Stimulated activated CD4-positive, alpha-beta T cell treated with anti-CD3 and anti-CD28 coated beads, Interleukin-15, amount 100 ng/mL, for 24 hours (primary cell): ENCODE measurements at places on chromosomes 16 and 17.
A peak's percentile ranks its signal among the peaks of the same experiment; 100 is the strongest.

DNA sequence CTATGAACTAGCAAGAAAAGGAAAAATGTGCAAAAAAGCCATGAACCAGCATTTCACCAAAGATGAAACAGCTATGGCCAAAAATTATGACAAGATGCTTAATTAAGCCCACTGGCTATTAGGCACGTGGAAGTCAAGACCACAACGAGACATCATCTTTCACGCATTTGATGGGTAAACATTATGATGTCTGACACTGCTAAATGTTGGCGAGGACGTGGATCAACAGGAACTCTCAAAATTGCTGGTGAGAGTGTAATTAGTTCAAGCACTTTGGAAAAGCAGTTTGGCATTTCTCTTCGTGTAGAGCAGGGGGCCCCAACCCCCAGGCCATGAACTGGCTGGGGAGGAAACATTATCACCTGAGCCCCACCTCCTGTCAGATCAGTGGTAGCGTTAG, 39.6 kb upstream of the ADGRG1 start:
- no peak for DNase-seq

DNA sequence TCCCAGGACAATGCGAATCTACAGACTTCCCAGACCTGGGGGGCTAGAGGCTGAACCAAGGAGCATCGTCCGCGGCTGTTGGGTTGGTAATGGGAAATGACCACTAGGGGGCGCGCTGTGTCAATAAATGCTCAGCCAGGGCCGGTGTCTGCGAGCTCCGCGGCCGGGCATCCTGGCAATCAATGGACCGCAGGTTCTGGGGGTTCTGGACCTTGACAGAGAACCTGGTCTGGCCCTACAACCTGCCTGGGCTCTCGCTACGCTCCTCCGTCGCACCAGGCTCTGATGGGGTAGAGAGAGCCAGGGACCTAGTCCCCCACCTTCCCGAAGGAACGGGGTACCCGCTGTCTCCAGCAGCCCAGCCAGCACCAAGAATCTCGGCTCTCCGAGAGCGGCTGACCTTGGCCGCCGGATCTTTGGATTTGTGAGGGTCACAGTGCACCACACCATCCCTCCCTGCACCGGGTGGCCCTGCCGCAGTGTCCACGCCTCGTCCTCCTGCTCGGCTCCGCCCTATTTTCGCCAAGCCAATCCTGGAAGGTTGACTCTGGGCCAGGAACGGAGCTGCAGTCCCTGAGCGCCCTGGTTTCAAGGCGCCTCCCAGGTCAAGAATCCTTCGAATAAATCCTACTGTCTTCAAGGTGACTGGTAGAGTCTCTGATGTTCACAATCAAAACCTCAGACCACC, 20.4 kb upstream of the BEAN1 start:
- peak; percentile 92 for DNase-seq

DNA sequence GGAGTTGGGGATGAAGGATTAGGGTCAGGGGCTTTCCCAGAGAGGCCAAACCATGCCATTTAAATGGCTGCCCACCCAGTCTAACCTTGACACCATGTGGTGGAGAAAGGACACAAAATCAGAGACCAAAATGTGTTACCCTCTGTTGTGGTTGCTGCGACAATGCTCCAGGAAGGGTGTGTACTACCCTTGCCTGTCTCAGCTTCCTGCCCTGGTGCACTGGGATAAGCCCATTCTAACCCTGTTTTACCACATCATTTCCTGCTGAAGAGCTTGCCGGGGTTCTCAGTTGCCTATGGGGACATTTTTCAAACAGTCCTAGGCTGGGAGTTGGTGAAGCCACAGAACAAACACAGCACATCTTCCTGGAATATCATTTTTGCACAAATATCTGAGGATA, 4.9 kb downstream of the OR4D1 start:
- DNase-seq: peak; percentile 47

DNA sequence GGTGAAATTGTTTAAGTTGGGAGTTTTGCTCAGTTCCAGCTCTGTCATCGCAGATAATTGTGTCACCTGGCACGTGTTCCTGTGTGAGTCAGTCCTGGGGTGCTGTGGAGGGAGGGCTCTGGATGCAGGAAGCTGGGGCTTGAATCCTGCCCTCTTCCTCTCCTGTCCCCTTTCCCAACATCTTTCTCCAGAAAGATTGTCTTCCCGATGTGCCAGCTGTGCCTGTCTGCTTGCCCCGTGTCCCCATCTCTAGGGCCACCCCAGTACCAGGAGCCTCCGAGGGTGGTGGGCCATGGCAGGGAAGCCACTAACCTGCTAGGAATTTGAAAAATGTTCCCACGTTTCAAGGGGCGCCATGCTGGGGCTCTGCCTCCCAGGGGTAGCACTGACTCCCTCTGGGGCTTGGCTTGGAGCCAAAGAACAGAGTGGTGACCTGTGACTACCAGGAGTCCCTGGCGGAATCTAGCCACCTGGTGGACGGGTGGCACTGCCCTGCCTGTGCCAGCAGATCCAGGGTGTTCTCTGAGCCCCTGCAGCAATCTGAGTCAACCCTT, 198.1 kb downstream of the ENGASE start:
- no peak for DNase-seq

DNA sequence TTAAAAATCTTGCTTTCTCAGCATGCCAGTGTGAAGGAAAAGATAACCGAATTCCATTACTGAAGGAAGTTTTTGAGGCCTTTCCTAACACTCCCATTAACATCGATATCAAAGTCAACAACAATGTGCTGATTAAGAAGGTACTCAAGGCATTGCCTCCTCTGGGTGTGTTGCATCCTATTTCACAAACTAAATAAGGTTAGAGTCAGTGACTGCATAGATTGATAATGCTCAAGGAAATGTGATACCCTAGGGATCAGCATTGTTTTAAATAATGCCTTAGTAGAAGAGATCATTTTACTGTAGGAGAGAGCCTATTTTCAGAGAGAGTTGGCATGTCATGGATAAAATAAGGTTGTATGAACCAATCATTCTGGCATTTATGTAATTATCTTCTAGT, 36.8 kb downstream of the GDPD1 start:
- DNase-seq: no peak

- DNase-seq: no peak
Observed at GRCh38 chr17:15109608-15110007, 155.5 kb downstream of the PMP22 start.

DNA sequence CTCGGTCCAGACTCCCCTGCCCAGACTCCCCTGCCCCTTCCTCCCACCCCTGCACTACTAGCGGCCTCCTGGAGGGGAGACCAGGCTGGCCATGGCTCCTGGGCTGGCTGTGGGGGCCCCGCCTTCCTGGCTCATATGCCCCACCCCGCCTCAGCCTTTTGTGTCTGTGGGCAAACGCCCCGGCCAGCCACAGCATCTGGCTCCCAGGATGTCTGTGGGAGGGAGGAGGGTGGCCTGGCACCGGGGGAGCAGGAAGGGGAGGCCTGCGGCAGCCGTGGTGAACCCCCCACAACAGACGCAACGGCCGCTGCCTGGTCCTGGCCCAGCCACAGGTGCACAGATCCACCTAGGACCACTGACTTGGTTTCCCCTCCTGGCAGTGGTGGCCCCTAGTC, 32.9 kb downstream of the BAHCC1 start:
- DNase-seq: peak; percentile 35

- DNase-seq: no peak
Observed at GRCh38 chr17:27862840-27863239, 30.3 kb downstream of the LYRM9 start.

DNA sequence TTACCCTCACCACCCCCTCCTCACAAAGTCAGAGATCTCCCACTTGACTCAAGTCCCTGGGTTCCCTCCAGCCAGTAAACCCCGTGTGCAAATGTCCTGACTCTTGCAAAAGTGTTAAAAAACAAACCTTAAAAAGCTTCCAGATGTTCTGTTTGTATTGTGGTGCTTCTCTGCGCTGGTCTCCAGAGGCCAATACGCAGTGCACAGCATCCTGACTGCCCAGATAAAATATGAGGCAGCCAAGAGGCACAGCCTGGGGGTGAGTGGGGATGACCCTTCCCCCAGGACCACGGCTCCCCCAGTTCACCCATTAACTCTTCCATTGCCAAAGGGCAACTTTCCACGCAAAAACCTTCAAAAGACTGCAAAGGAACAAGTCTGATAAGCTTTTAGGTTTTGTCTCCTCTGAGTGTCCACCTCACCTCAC, 291.8 kb downstream of the SOX9 start:
- no peak for DNase-seq

- DNase-seq: no peak
Observed at GRCh38 chr16:8512941-8513624, 77.2 kb downstream of the TMEM114 start.

DNA sequence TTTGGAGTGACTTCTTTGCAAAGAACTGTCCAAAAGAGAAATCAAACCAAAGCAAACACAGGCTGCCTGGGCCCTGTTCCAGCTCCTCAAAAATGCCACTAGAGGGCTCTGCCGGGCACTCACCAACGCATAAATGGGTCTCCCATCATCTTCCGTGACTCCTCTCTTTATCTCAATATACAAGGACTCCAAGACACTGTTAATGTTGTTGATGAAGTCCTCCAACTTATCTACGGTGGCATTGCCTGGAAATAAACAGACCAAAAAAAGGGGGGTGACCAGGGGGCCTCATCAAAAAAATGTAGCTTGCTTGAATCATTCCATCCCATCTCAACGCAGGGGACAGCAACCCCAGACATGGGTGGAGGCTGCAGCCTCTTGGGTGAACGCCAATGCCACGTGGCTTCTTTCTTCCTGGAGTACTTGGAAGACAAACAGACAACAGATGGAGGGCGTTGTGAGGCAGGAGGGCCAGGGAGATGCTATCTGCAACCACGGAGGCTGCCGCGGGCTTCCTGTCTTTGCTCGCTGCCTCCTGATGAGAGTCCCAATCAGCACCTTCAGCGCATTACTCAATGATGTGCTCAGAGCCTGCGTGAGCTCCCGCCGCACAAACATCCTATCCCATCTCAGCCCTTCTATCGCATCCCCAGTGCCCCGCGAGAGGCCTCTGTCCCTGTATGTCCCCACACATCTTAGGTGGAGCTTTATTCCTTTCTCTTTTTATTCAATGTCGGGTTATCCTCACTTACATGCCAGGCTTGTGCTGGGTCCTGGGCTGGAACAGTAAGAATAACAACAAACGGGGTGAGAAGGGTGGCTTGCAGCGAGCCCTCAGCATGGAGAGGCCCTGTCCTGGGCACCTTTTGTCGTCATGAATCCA, 32.0 kb downstream of the KDM8 start:
- peak; percentile 86 for DNase-seq

- DNase-seq: peak; percentile 63
Observed at GRCh38 chr16:68236137-68236825, 354 bp upstream of the ESRP2 start.

GRCh38 chr17:42112552-42113176, at the start of gene DHX58:
TSS of gene DHX58 (minus strand) at chr17:42112714. CDS start at chr17:42111892, 822 bp downstream.
- DNase-seq: peak; percentile 83

DNA sequence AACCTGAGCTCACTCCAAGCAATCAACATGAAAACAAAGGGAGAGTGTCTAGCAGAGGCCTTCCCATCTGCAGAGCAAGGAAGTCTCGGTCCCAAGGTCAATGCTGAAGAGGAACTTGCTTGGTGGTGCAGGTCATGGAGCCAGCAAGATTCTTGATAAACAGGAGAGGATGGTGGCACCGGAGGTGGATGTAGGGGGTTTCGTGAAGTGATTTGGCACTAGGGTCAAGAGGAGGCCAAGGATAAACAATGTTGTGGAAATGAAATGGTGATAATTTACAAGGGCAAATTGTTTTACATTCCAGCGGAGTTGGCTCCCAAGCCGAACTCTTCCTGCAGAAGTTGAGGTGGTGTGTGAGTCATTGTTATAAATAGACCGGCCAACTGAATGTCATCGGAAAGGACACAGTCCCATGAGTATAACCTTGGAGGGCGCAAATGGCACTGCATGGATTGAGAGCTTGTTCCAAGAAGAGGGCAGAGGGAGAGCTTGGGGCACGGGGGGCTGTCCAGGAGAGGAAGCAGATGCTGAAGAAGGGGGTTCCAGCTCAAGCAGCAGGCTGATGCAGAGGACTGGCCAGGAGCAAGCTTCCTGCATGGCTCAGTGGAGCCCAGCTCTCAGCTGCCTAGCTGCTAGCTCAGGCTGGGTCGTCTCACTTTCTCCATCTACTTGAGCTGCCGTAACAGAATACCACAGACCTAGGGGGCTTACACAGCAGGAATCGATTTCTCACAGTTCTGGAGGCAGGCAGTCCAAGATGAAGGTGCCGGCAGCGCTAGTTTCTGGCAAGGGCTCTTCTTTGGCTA, 136.6 kb downstream of the COPRS start:
- DNase-seq: no peak

DNA sequence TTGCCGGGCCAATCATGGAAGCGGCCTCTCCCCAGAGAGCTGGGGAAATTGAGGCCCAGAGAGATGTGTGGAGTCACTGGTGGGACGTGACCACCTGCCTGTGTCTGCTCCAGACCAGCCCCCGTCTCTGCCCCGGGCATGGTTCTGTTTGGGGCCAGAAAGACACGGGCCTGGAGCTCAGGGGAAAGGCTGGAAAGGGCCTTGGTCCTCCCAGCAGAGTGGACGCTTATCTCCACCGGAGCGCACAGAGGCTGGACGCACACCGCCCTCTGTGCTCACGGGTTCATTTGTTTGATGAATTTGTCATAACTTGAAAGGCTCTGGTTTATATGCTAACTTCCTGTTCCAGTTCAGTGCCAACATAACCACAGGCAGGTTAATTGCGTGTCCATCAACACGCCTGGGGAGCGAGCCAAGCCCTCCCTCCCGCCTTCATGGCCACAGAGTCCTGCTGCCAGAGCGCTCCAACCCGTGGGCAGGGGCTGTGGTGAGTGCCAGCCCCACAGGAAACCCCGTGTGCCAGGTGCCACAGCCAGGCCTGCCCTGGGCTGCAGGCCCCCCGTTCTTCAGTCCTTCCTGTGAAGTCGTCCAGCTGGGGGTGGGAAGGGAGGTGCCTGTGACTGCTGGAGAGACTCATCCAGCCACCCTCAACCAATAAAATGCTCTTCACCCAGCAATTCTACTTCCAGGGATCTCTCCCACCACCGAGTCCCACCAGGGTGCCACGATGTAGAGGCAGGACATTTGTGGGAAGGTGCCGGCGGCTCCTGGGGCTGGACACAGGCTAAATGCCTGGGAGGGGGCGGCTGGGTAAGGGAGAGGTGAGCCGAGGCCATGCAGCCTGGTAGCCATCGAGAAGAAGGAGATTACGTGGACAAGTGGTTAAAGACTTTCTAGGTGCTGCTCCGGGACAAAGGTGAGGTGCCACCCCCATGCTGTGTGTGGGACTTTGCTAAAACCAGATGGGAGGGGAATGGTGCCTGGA, 29.4 kb upstream of the BAHCC1 start:
- no peak for DNase-seq

DNA sequence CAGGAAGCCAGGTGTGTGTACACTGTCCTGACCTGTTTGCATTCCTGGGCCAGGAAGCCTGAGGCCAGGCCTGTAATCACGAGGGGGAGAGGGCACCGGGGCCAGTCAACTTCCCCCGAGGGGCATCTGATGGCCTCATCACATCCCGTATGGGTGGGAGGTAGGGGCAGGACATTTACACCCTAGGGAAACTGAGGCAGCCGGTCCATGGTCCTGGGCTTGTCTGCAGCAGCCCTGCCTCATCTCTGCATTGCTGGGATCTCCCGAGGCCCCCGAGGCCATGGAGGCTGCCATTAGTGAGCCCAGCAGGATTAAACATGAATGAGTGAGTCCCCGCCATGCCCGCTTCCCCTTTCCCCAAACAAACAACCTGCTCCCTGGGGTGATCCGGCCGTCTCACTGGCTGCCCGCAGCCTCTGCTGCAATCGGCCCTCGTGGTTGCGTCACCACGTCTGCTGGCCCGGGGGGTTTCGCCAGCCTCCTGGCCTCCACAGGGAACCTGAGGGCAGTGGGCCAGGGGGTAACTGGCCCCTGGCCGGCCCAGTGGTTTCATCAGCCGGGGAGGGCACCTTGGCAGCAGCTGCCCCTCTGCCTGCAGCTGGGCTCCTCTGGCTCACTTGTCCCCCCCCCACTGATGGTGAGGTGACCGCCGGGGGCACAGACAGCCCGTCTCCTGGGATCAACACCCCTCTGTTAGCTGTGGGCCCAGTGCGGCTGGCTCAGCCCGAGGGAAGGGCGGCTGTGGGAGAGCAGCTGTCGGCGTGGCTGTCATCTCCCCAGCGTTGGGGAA, 88.3 kb upstream of the GSE1 start:
- DNase-seq: no peak
